ENCODE measurements at places on chromosomes 5 and 9.

- no peaks in the 10 kb centered on the region for H3K36me3 ChIP-seq
- H3K27ac ChIP-seq, result no peak overlapping the region
- no peak overlapping the region for H3K4me3 ChIP-seq
- no peaks in the 10 kb centered on the region for H3K27me3 ChIP-seq
- no peak for DNase-seq
Observed at GRCh38 chr5:174087783-174088182, 42.3 kb downstream of the NSG2 start.

- no peak for DNase-seq
- H3K4me1 ChIP-seq, result peaks cover 62% of the 10 kb centered on the region
- H3K27ac ChIP-seq, result peak overlapping the region; percentile 96
- H3K36me3 ChIP-seq, result peaks cover 47% of the 10 kb centered on the region
- H3K27me3 ChIP-seq, result peaks cover 5% of the 10 kb centered on the region
Observed at GRCh38 chr9:97918611-97919010, 3.7 kb downstream of the TRMO start.

DNA sequence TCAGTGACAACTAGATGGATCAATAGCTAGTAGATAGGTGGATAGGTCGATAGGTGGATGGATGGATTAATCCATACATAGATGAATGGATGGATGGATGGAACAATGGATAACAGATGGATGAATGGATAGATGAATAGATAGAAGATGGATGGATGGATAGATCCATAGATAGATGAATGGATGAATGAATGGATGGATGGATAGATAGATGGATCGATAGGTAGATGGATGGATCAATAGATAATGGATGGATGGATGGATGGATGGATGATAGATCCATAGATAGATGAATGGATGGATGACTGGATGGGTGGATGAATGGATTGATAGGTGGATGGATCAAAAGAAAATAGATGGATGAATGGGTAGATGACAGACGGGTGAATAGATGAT is 5.1 kb downstream of the SLC6A3 start:
- H3K27me3 ChIP-seq, result peaks cover 43% of the 10 kb centered on the region
- DNase-seq, result no peak
- H3K4me3 ChIP-seq, result no peak overlapping the region

- peaks cover 29% of the 10 kb centered on the region for H3K27me3 ChIP-seq
- H3K4me1 ChIP-seq, result no peaks in the 10 kb centered on the region
- no peak overlapping the region for H3K4me3 ChIP-seq
- no peak for DNase-seq
- no peak overlapping the region for H3K27ac ChIP-seq
Observed at GRCh38 chr9:23850690-23851629, 24.9 kb upstream of the ELAVL2 start.

Data from activated naive CD4-positive, alpha-beta T cell treated with anti-CD3 and anti-CD28 coated beads, Interleukin-2, amount 10 ng/mL, durations not matched to agents 7 days and 5 days (primary cell).